Cerebellum (tissue), 4 donors: ENCODE measurements at places on chromosomes 6 and 20. TPM values are rescaled to one million over a fixed set of nuclear protein-coding genes. Genes with fewer than 3 reads are reported as not detected.

The NNAT gene
- 629 TPM for total RNA-seq

The BNIP5 gene
- total RNA-seq, result not detected

The SMPDL3A gene
- total RNA-seq, result 11.3 TPM

The SERINC3 gene
- 49.5 TPM for total RNA-seq

The HLA-DRB5 gene
- not detected for total RNA-seq

The KCNG1 gene
- total RNA-seq, result 3.5 TPM

The PACSIN1 gene
- 4.3 TPM for total RNA-seq

The DLK2 gene
- total RNA-seq, result 6.2 TPM

The SLC22A2 gene
- 0.36 TPM for total RNA-seq

The FKBP1C gene
- total RNA-seq, result 0.36 TPM

The GABRR2 gene
- total RNA-seq, result 0.45 TPM

The DEFB132 gene
- total RNA-seq, result not detected

The MUCL3 gene
- total RNA-seq, result not detected

The SPDEF gene
- total RNA-seq, result 0.18 TPM

The VGLL2 gene
- total RNA-seq, result not detected

The E2F1 gene
- 5.9 TPM for total RNA-seq

The OXT gene
- total RNA-seq, result not detected

The ABHD16B gene
- total RNA-seq, result not detected

The DEF6 gene
- 1.5 TPM for total RNA-seq

The CD109 gene
- 3.1 TPM for total RNA-seq

The PHACTR3 gene
- total RNA-seq, result 20.1 TPM

The BPHL gene
- 26.6 TPM for total RNA-seq

The KIZ gene
- 13.1 TPM for total RNA-seq

The MOXD1 gene
- 4.5 TPM for total RNA-seq

The FAM209B gene
- not detected for total RNA-seq

The RAD21L1 gene
- total RNA-seq, result not detected

The OR12D3 gene
- not detected for total RNA-seq

The PRR18 gene
- 0.54 TPM for total RNA-seq

The LHFPL5 gene
- total RNA-seq, result 1.00 TPM

The CD24 gene
- total RNA-seq, result 430 TPM

The SLC24A3 gene
- 15.7 TPM for total RNA-seq

The RSPH3 gene
- 11.3 TPM for total RNA-seq

The ISM1 gene
- 0.54 TPM for total RNA-seq

The MYBL2 gene
- total RNA-seq, result 2.4 TPM

The ZKSCAN3 gene
- total RNA-seq, result 8.3 TPM

The FERMT1 gene
- 1.1 TPM for total RNA-seq

The CTAGE9 gene
- not detected for total RNA-seq

The SLC25A27 gene
- total RNA-seq, result 49.0 TPM

The MOG gene
- total RNA-seq, result 0.18 TPM

The PNPLA1 gene
- not detected for total RNA-seq

The PPP1R3G gene
- 1.00 TPM for total RNA-seq

The MYLK2 gene
- total RNA-seq, result 1.1 TPM

The DNAH8 gene
- total RNA-seq, result 0.09 TPM
